ENCODE measurements at places on chromosomes 12 and 14.

DNA sequence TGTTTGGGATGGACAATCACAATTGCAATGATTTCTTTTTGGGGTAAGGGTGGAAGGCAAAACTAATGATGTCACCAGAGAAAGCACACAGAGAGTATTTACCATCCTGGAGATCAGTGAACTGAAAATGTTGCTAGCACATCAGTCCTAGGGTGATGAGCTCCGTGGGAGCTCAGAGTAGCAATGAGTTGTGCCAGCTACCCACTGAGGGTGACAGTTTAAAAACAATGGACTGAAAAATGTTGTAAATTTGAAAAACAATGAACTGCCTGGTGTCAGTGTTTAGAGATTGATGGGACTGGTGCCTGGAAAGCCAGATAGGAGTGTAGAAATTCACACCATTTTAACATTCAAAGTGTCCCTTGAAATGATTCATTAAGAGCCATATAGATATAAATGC lies 198.5 kb downstream of the ATP23 start:
- no peak for ATAC-seq

GRCh38 chr14:46920542-46920941 lies 269.0 kb upstream of the RPL10L start:
- ATAC-seq = no peak

- no peak for ATAC-seq
These were observed 260 bp upstream of the NPFF start for GRCh38 chr12:53507603-53507885.

DNA sequence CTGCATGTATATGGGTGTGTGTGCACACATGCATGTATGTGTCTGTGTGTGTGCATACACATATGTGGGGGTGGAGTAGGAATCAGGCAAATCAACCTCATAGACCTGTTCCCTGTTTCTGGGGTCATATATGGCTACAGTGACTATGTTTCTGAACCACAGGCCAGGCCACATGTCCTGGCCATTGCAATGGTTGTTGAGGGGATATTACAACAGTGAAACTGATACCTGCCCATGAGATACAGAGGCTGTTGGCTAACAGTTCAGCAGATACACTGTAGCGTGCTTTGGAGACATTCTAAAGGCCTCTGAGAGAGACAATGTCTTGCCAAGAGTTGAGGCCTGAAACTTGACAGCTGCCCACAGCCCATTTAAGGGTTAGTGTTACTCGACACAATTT lies 47.3 kb upstream of the FOS start:
- ATAC-seq = no peak

DNA sequence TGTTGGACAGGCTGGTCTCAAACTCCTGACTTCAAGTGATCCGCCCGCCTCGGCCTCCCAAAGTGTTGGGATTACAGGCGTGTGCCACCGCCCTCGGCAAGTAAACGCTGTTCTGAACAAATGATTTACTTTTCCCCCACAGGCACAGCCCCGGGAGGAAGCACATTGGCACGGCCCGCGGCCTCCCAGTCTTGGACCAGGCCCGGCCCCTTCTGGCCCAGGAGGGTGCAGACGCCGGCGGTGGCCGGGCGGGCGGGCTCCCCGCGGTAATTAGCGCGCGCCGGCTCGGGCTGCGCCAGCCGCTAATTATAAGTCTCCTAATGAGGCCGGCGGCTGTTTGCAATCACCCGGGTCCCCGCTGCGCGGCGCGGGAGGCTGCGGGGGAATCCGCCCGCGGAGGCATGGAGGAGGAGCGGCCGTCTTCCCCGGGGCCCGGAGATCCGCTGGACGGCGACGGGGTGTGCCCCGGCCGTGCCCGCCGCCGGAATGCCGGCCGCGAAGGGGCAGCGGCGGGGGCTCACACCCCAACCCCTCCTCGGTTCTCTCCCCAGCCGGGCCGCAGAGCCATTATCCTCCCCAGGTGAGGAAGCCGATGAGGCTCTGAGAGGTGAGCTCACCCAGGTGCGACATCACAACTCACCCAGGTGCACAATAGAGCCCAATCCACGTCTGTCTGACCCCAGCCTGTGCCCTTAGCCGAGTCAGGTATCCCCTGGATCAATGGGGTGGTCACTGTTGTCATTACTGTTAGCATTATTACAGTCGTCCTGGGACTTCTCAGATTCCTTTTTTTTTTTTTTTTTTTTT lies 3.3 kb upstream of the POP5 start:
- peak; percentile 14 for ATAC-seq

DNA sequence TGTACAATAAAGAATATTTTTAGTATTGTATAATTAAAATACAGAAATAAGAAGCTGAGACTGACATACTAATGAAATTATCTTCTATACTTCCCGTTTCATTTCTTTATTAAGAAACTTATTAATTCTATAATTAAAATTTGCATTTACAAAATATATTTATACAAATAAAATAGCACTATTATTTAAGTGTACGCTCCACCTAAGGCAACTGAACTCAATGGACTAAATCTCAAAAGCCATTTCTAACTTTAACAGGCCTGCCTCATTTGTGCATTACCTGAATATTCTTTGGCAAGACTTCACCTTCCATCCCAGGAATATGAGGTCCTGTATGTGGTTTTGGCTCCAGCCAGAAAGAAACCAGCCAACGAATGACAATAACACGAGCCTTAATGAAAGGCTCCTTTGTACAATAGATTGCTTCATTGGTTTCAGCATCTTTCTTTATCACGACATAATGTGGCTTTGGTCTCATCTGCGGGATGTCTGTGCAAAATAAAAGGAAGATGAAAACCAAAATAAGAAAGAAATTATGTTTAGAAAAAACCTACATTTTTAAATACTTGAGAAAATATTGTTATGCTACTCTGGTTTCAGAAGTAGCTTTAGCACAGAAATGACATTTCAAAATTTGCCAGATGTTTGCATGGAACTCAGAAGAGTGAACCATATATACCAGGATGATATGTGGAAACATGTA lies 58.7 kb downstream of the RALGAPA1 start:
- no peak for ATAC-seq
